ENCODE measurements at places on chromosomes 3 and 15.

DNA sequence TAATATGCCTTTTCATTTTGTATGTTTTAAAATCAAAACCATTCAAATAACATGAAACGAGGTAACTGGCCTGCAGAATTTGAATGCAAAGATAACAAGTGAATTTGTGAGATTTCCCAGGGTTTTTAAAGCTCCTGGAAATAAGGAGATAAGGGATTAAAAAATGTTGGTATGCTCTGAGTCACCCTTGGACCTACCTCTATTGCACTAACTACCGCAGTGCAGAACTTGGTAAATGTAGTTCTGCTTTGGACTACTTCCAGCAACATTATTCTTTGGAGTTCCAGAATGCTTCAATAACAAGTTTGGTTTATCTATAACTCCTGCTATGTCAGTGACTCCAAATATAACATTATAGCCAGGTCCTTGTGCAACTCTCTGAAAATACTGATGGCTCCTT lies 201.7 kb downstream of the GAP43 start:
- DNase-seq = no peak

GRCh38 chr3:72996473-72997333 lies at the start of gene PPP4R2:
PPP4R2 (plus strand) TSS chr3:72996811; CDS start chr3:72997038, 227 bp downstream.
- DNase-seq = peak; percentile 95

- DNase-seq = no peak
Measured at GRCh38 chr3:60133269-60134162, 1083.7 kb upstream of the CFAP20DC start.

DNA sequence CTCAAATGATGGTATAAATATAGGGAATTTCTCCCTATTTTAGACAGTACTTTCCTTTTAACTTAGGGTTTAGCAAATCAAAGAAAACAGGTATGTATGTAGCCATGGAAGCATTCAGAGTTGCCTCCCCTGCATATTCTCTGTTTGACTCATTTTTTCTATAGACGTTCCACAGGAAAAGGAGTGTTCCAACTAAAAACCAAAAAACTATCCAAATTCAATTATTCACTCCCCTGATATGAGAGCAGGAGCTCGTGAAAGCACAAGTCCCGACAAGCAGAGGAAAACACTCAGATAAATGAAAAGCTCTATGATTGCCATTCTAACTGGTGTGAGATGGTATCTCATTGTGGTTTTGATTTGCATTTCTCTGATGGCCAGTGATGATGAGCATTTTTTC lies 119.5 kb downstream of the FRMD5 start:
- no peak for DNase-seq

DNA sequence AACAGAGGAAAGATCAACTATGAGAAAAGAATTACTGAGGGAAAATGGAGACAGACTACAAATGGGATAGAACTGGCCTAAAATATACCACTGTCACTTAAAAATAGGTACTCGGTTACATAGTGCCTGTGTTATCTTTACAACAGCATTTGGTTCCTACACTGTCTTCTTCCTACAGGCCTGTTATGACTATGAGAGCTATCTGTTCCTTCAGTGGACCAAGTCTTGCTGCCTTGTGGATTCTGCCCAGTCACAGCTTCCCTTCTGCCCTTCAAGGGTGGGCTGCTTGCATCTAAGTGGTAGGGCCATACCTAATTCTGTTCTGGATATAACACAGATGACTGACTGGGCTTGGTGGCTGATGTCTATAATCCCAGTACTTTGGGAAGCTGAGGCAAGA lies 13.8 kb upstream of the ARHGEF3 start:
- no peak for DNase-seq

DNA sequence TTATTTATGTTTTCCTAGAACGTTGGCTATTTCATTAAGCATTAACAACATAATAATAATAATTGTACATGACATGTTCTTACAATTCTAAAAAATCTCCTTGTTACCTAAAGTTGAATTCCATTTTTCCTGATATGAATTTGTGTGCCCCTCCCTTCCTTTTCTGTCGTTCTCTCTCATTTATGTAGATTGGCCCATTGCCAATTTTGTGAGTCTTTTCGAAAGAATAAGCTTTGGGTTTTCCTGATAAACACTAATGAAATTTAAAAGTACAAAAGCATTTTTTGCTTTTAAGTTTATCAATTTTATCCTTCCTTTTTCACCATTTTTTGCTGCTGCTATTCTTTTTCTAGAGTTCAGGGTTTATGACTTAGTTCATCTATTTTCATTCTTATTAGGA lies 44.9 kb downstream of the PRR23E start:
- DNase-seq = no peak
